Fibroblast of the aortic adventitia (primary cell): ENCODE measurements at places on chromosomes 5 and 9.

DNA sequence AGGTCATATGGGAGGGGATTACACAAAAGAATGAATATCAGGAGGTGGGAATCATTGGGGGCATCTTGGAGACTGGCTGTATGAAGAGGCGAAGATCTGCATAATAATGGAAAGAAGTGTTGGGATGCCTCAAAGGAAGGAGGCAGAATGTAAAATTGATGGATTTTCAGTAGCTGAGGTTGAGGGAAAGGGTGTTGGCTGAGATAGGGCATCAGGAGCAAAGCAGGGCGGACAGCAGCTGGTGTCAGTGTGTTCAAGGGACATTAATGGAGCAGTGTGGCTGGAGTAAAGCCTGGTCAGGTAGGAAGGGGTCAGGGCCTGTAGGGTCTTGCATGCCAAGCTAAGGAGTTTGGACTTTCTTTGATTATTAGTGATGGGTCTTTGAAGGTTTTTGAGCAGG lies 65.2 kb upstream of the TNFAIP8 start:
- DNase-seq, result no peak

GRCh38 chr5:134138416-134139376 lies 24.2 kb downstream of the TCF7 start:
- no peak for DNase-seq

- no peak for DNase-seq
Measured at GRCh38 chr9:114820776-114821501, 15.1 kb upstream of the TNFSF15 start.

DNA sequence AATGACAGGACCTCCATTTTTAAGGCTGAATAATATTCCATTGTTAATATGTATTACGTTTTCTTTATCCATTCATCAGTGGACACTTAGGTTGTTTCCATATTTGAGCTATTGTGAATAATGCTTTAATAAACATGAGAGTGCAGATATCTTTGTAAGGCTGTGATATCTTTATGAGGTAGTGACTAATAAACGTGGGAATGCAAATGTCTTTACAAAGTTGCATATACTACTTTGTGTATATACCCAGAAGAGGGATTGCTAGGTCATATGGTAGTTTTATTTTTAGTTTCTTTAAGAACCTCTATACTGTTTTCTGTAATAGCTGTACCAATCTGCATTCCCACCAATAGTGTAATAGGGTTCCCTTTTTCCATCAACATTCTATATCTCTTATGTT lies 148.7 kb downstream of the FOCAD start:
- DNase-seq, result no peak
